ENCODE measurements at places on chromosomes 1 and 21. TPM values are rescaled to one million over a fixed set of nuclear protein-coding genes. Genes with fewer than 3 reads are reported as not detected.
A peak's percentile ranks its signal among the peaks of the same experiment; 100 is the strongest.

Gene RNF186
- total RNA-seq = not detected

Gene MTARC1
- not detected for total RNA-seq

Gene TSPAN1
- total RNA-seq = not detected

- no peak for DNase-seq
These were observed 60.9 kb downstream of the HTR6 start for GRCh38 chr1:19725606-19726005.

GRCh38 chr1:172745014-172745413, 86.1 kb downstream of the FASLG start:
- peak; percentile 34 for DNase-seq

DNA sequence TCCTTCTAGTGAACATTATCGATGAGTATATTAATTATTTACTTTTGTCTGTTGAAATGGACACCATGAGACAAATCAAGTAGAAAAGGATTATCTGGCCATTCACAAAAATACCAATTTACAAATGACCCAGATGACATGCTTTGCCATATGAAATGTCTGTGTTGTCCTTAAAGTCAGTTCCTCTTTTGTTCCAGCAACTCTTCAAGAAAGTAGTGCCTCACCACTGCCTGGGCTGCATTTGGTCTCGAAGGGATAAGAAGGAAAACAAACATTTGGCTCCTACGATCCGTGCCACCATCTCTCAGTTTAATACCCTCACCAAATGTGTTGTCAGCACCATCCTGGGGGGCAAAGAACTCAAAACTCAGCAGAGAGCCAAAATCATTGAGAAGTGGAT, 79.6 kb downstream of the RGL1 start:
- DNase-seq = no peak

Measured in activated CD4-positive, alpha-beta memory T cell treated with anti-CD3 and anti-CD28 coated beads, Interleukin-2, amount 10 ng/mL, durations not matched to agents 7 days and 5 days (primary cell).